ENCODE measurements at places on chromosomes 3 and 15.

DNA sequence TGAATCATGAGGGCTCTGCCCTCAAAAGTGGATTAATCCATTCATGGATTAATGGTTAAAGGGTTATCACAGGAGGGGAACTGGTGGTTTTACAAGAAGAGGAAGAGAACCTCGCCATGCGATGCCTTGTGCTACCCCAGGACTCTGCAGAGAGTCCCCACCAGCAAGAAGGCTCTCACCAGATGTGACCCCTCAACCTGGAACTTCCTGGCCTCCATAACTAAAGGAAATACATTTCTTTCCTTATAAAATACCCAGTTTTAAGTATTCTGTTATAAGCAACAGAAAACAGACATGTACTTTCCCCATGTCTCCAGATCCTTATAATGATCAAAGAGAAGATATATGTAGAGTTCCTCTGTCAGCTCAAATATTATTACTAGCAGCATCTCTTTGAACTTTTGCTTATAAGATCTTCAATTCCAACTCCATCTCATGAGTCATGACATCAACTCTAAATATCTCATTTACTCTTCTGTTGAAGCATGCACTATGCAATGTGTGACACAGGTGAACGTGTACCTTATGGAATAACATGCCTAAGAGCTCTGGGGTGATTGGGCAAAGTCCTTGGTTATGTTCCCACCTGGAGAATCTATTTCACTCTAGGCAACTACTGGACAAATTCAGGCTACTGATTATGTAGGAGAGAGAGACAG lies 37.5 kb upstream of the ZBTB38 start:
- DNase-seq: no peak

DNA sequence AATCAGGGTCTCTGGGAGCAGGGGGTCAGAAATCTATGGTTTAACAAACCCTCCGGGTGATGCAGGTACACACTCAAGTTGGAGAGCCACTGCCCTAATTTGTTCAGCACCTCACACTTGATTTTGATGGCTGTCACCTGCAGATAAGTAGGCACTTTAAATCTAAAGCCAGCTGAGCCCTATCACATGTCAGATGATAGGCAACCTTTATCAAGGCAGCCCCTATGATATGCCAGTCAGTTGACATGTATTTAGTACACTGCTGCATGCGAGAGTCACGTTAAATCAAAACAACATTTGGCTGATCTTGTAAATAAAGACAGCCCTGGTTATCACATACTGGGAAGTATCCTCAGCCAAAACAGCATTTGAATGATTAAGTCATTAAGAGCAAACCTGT lies 104.4 kb upstream of the MCTP2 start:
- no peak for DNase-seq

- DNase-seq: no peak
These were observed 38.9 kb downstream of the CPN2 start for GRCh38 chr3:194312186-194312742.

DNA sequence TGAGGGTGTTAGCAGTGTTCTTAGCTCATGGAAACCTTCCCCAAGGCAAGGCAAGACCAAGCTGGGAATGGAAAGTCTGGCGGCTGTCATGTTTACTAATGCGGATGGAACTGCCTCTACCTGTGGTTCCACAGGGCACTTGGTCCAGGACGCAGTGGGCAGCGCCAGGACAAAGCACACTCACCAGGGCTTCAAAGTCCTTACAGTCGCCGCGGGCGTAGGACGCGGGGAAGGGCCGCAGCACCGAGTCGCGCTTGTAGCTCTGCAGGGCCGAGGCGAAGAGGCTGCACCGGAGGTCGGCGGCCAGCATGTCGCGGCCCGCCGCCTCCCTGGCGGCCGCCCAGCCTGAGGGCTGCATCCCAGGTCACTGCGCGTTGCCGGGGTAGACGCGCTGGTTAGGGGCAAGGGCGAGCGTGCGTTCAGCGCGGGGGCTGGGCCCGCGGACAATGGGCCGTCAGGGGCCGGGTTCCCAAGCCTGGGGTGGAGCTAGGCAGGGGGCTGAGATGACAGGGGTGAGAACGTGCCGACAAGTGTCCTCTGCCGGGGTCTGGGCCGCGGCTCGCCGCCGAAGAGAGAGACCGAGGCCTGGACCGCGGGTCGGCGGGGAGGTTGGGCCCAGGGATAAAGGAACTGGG lies 497 bp downstream of the PARP16 start:
- no peak for DNase-seq

DNA sequence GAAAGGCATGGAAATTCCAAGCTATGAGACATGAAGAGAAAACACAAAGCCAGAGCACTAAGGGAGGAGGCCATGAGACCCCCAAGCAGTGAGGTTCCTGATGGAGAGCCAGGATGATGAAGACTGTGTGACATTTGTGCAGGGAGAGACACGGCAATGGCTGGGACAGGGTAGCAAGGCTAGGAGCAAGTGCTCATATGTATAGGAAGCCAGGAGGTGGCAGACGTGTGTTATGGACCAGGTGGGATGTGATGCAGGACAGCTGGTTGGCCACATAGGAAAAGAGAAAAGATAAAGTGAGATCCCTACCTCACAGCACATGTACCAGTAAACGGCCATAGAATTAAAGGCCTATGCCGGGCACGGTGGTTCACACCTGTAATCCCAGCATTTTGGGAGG lies 112.7 kb downstream of the APBA2 start:
- no peak for DNase-seq

DNA sequence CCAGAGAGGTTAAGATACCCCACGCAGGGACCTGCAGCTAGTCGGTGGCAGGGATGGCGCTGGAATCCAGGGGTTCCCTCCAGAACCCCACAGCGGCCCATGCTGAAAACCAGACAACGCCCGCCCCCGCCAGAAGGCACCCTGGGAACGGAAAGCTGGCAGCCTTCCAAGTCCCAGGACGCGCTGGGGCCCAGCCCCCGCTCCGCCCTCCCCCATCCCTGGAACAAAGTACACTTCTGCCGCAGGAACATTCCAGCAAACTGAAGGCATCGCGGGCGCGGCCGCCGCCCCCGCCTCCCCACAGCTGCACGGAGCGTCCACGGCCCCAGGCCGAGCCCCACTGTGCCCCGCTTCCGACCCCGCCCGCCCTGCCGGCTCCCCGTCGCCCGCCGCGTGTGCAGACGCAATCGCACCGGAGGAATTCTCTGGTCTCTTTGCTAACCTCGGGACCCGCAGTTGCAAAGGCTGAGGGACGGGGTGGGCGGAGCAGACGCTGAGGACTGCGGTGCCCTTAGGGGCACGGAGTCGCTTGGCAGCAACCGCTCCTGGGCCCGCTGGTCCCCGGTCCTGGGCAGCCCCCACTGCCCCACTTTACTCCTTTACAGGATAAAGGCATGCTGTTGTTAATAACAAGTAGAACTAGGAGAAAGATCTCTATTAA lies 44.8 kb upstream of the RNU6-1 start:
- no peak for DNase-seq

GRCh38 chr3:13670292-13670691 lies 121.4 kb downstream of the FBLN2 start:
- no peak for DNase-seq

DNA sequence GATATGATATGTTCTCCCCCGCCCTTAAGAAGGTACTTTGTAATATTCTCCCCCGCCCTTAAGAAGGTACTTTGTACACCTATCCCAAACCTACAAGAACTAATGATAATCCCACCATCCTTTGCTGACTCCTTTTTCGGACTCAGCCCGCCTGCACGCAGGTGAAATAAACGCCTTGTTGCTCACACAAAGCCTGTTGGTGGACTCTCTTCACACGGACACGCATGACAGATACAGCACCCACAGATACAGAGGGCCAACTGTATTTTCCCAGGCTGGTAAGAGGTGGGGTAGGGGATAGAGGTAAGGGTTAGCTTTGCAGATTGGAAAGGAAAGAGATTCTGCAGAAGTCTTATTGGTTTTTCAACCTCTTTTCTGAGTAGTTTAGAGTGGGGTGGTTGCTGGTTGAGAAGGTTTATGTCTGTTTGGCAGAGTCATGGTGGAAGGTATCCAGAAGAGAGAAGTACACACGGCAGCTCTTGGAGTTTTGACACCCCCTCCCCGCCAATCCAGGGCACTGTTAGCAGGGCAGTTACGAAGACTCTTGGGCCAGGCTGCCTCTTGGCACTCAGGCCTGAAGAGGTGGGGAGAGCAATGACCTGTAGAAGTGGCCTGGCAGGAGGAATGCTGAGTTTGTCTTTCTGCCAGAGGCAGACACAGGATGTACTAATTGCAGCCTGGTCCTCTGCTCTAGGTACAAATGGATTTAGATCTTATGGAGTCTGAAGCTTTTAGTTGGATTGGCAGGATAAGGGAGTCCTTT lies 36.0 kb upstream of the IDH2 start:
- DNase-seq: no peak

DNA sequence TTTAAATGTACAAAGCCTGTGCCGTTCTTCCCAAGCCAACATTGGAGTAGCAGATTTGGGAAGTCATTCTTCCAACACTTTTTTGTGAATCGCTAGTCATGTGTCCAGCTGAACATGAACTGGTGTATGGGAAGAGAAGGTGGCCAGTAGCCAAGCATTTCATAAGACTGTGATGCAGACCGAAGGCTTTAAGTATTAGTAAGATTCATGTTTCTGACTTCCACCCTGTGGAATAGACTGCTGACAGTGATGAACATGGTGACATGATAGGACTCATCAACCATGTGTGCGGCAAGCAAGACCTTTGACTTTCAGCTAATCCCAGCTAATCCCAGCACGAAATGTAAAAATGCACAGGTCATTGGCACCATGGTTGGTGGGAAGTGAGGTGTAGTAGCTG lies 48.3 kb upstream of the THSD4 start:
- no peak for DNase-seq

- no peak for DNase-seq
These were observed 21.0 kb downstream of the C2CD4A start for GRCh38 chr15:62087671-62088352.

DNA sequence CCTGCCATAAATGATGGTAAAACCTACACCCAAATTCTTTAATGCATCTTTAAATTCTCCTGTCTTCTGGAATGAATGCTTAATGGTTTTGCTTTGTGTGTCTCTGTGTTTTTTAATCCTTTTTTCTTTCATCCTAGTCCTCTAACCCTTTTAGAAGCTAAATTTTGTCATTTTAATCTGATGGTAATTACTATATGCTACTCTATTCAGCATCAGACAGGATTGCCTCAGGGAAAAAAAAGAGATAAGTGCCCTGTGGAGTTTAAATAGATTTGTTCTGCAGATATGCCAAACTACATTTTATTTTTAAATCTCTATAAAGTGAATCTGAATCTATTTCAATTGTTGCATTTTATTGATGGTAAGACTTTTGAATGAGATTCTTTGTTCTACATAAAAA lies 966.8 kb downstream of the NSUN3 start:
- no peak for DNase-seq

GRCh38 chr15:50353251-50353974 lies 1.6 kb downstream of the GABPB1 start:
- DNase-seq: no peak

DNA sequence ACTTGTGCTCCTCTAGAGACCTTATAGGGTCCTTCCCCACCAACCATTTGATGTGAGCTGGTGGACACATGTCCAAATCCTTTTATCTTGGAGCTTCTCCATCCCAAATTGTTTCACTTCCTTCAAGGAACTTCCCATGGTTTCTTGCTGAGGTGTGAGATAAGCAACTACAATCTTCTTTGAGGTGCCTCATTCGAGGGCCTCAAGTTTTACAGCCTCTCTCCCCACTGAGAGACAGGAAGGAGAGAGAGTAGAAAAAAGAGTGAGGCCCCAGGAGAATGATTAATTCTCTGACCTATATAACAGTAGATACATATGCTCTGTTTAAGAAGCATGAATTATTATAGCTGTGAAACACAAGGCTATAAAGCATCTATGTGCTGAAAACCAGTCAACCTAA lies 70.5 kb downstream of the SUMF1 start:
- no peak for DNase-seq

GRCh38 chr15:67883234-67883773 lies 43.5 kb upstream of the RNU6-1 start:
- DNase-seq: no peak

DNA sequence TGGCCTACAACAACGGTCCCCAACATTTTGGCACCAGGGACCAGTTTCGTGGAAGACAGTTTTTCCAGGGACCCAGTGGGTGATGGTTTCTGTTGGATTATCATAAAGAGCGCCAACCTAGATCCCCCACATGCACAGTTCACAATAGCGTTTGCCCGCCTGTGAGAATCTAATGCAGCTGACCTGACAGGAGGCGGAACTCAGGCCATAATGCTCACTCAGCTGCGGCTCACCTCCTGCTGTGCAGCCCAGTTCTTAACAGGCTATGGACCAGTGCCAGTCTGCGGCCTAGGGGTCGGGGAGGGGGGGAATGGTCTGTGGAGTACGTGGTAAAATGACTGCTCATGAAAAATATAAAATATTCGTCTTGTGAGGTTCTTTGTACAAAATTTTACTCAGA lies 518.5 kb upstream of the CADM2 start:
- no peak for DNase-seq

GRCh38 chr3:42658091-42658770 lies 4.7 kb downstream of the ZBTB47 start:
- DNase-seq: no peak

DNA sequence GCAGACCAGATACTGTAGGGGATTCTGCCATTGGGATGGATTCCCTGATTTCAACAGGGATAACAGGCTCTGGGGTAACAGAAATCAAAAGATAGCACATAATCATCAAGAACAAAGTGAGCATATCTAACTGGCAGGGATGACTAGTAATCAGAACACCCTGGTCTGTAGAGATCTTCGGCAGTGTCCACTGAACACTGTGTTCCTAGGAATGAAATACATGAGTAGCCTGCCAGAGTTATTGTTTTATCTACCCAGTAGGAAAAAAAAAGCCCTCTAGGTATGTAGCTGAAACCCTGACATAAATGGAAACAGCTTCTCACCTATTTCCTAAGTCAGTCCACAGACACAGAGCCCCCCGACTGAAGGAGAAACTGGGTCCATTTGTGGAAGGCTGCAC lies 340.3 kb upstream of the ZNF385D start:
- DNase-seq: no peak

GRCh38 chr3:194671511-194671899 lies 486 bp downstream of the LSG1 start:
- no peak for DNase-seq

- DNase-seq: no peak
These were observed 235.4 kb upstream of the RGMA start for GRCh38 chr15:93324186-93324975.

DNA sequence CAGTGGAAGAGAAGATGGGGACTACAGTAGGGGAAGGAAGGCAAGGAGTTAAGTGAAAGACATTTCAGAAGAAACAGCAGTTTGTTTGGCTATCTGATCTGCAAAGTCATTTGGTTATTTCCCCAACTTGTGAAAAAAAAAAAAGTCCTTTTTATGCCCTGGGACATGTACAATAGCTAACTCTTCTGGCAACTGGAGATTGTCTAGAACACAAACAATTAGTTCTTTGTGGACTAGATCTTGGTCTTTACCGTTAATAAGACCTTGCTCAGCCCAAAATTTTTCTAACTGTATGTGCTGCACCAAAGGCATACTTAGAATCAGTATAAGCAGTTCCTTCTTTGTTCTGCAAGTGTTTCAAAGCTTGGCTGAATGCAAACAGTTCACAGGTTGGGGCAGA lies 103.5 kb upstream of the NECTIN3 start:
- no peak for DNase-seq

Measured in smooth muscle cell of the brain vasculature (primary cell).